ENCODE measurements at places on chromosomes 11 and 22.

DNA sequence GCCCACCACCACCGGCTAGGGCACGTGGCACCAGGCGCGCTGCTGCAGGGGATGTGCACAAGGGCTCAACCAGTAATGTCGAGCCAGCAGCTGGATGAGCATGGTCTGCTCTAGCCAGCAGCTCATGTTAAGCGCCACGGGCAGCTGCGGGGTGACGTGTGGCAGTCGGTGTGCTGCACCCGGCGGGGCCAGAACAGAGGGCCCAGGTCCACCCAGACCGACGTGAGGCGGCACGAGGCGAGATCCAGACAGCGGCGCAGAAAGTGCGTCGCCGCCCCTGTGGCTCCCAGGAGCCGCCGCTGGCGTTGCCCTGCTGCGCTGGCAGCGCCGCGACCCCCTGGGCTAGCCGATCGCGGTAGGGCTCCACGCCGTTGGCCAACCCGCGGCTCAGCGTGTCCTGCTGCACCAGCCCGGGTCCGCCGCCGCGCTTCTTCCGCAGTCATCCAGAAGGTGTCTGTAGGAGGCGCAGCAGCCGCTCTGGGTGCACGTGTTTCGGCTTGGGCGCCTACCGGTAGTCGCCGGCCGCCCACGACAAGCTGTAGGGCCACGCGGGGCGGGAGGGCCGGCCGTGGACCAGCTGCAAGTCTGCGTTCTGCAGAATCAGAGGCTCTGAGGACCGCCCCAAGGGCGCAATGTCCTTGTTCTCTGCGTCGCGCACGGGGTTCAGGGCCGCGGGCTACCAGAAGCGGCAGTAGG is 4.6 kb upstream of the GALR3 start:
- DNase-seq: peak; percentile 65

- no peak for DNase-seq
These were observed 12.2 kb upstream of the MRPL17 start for GRCh38 chr11:6695377-6695776.

DNA sequence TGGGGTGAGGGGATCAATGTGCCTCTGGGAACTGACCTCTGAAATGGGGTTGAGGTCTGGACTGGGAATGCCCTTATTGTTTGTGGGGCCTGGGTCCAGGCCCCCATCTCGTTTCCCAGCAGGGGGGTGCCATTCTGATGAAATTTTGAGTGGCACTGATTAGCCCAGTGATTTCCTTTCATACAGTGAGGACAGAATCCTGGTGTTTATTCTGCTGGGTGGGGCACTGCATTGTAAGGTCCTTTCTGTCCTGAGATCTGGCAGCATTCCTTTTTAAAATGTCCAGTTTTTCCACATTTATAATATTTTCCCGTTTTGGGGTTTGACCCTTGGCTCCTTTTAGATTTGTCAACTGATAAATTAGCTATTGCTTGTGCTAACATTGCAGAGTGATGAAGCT is 27.1 kb downstream of the OR10A6 start:
- DNase-seq: no peak

GRCh38 chr22:48489551-48490499 is 1337.8 kb downstream of the BRD1 start:
- no peak for DNase-seq

DNA sequence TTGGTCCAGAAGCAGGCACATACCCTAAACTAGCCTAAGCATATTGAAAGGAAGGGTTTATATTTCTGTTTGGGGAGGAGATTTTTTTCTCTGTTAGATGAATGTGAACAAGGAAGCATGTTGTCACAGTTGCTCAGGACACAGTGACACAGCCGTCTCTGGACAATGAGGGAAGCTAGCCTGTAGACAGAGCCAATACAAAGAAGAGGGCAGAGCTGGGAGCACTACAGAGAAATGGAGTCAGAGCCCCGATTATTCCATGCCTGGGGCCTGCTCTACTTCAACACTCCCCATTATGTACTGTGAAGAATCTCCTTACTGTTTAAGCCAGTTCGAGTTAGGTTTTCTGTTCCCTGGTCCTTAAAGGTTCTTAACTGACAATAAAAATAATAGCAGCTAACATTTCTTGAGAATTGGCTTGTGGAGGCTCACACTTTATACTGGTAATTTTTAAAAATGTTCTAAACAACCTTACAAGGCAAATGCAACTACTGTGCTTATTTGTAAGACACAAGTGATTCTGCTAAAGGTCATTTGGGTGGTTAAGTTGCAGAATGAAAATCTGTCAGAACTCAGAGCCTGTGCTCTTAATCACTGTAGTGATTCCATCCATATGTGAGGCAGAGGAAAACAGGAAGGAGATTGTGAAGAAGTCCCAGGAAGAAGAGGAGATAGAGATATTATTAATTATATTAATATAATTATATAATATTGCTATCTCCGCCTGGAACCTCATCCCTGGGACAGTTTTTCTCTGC is 58.8 kb upstream of the RRAS2 start:
- no peak for DNase-seq

GRCh38 chr22:40000171-40000570 is 5.4 kb downstream of the FAM83F start:
- DNase-seq: no peak

DNA sequence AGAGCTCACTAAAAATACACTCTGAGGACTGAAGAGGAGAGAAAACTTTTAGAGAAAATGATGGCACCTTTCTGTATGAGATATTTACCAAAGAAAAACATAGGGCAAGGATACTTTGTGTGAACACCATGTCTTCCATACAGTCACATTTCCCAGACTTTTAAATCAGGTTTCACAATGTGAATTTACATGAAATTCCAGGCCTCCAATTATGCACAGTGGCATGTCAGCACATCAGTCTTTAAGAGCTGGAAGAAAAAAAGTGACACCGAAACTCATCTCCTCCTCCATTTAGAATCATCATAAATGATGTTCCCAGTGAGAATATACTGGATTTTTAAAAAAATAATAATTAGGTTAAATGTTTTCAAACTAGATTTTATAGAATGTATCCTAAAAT is 232.2 kb upstream of the UBASH3B start:
- no peak for DNase-seq

- DNase-seq: peak; percentile 72
These were observed 2.2 kb upstream of the TUT1 start for GRCh38 chr11:62593434-62594044.

DNA sequence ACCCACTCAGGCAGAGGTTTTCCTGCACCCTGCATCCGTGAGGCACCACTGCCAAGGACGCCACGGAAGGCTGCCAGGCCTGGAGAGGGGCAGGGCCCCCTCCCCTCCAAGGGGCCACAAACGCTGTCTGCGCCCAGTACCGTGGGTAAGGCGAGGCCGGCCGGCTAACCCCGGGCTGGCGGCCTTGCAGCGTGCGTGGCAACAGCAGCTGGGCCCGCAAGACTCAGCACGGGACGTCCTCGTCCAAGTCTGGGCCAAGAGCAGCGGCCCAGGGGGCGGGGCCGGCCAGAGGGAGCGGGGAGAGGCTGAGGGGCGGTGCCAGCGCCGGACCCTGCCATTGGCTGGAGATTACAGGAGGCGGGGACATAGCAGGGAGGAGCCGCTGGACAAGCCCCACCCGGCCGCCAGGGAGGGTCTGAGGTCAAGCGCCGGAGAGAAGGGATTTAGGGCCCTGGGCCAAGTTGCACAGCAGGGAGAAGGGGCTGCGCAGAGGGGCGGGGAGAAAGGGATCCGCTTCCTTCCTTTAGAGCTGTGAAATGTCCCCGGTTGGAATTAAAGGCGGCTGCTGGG is 16.0 kb downstream of the SLC43A1 start:
- no peak for DNase-seq

DNA sequence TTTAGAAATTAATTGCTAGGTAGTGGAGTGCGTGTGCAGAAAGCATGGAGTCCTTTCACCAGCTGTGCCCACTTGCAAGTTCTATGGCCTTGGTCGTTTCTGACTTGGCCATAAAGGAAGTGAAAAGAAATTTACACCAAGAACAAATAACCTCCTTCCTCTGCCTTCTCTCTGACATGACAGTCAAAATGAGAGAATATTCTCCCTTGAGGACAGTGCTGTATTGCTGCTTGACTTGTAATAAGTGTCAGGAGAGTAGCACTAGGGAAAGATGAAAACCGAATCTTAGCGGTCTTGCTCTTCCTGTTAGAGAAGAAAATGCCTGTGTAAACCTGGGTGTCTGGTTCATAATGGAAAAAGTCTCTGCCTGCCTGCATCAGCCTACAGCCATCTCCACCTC is 333.1 kb upstream of the RAG2 start:
- no peak for DNase-seq

GRCh38 chr11:129590030-129590752 is 214.5 kb downstream of the BARX2 start:
- no peak for DNase-seq

- DNase-seq: no peak
These were observed 11.6 kb downstream of the MMP3 start for GRCh38 chr11:102831489-102832440.

DNA sequence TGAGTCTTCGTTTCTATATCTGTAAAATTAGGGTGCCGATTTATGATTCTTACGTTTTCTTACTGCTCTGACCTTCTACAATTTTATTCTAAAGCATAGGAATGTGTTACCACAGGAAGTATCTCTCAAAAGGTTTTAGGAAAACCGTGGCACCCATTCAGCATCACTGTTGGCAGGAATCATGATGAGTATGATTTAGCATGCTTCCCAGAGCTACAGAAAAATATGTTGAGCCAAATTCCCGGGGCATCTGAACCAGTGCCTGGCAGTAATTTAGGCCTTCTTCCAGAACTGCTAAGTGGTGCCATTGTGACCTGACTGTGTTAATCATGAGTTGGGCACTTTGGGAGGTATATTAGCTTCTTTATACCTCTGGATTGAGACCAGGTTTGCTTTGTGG is 605.0 kb upstream of the RAG2 start:
- no peak for DNase-seq

GRCh38 chr11:12411806-12412727 is 34.7 kb downstream of the PARVA start:
- peak; percentile 1 for DNase-seq

DNA sequence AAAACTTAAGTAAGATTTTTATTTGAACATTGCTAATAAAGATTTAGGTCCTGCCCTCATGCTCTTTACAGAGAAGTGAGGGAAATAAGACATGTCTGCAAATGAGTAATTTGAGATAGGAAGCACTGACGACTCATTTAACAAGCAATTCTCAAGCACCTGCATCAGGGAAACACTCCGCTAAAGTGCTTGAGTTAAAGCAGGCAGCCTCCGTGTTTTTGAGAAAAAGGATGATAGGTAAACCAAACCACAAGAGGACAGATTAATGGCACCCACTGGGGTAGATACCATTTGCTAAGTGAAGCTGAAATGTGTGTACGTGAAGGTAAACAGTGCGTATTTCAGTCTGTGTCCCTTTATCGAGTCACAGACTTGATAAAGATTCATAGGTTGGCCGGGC is 184.6 kb upstream of the CARD18 start:
- DNase-seq: no peak

DNA sequence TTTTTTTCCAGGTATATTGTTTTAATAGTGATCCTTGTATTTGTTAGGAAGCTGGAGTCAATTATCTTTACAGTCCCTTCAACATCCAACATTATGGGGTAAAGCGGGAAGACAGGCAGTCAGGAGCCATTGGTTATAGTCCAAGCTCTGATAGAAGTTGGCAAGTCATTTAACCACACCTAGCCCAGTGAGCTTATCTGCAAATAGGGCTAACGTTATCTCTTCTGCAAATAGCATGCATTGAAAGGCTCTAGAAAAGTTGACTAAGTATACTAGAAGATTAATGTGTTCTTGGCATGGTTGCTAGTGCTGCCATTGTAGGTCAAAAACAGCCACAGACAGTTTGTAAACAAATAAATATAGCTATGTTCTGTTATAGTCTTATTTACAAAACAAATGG is 520.7 kb downstream of the OPCML start:
- DNase-seq: no peak

GRCh38 chr11:44851496-44851895 is 99.2 kb downstream of the TP53I11 start:
- DNase-seq: no peak
